Activated CD8-positive, alpha-beta memory T cell treated with anti-CD3 and anti-CD28 coated beads, Interleukin-2, amount 50 U/mL, for 4 hours (primary cell): ENCODE measurements at places on chromosomes 1 and 21.

- no peak for DNase-seq
These were observed 6.5 kb downstream of the KRTCAP2 start for GRCh38 chr1:155166471-155167165.

- DNase-seq: no peak
These were observed 15.0 kb upstream of the ACTA1 start for GRCh38 chr1:229448845-229449244.

- no peak for DNase-seq
These were observed 2.4 kb upstream of the POGZ start for GRCh38 chr1:151461694-151462093.

DNA sequence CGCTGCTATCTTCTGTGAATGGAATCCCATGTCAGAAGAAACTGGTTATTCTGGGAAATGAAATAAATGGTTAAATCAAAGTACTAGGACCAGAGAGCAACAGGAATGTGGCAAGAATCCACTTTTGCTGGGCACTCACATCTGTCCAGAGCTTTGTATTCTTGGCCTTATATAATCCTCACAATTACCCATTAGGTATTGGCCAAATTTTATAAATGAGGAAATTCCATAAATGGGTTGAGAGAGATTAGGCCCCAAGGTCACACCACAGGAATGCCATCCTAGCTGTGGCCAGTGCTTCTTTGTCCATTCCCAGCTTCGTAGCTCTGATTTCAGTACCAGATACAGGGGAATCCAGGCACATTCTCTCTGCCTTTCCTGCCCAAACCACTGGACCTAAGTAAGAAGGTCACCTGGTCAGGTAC is 76.1 kb upstream of the HOOK1 start:
- DNase-seq: no peak

DNA sequence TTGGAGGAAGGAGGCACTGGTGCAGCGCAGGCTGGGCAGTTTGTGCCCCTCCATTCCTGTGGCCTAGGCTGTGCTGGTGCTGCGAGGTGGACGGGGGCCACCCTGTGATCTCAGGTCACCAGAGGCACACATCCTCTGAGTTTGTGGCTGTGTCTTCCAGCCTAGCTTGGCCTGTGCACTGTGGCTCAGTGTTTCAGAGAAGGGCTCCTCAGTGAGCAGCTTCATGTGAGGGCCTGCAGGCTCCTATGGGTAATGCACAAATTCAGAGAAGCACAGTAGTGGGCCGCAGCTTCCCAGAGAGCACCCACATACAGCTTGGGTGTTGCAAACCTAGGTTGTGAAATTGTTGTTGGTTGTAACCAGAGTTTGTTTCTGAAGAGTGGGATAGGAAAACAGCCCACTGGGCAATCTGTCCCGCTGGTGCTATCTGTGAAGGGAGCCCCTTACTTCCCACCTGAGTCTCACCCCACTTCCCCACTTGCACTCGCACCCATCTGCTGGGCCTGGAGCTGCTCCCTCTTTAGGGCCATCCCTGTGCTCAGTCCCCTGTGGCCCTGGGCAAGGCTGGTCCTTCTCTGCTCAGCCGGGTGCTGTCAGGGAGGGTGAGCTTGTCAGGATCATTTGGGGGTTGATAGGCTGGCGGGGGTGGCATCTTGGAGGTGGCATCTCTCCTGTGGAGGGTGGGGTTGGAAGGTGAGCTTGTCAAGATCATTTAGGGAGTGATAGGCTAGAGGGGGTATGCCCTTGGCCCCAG is 30.2 kb downstream of the SNAP47 start:
- DNase-seq: no peak

DNA sequence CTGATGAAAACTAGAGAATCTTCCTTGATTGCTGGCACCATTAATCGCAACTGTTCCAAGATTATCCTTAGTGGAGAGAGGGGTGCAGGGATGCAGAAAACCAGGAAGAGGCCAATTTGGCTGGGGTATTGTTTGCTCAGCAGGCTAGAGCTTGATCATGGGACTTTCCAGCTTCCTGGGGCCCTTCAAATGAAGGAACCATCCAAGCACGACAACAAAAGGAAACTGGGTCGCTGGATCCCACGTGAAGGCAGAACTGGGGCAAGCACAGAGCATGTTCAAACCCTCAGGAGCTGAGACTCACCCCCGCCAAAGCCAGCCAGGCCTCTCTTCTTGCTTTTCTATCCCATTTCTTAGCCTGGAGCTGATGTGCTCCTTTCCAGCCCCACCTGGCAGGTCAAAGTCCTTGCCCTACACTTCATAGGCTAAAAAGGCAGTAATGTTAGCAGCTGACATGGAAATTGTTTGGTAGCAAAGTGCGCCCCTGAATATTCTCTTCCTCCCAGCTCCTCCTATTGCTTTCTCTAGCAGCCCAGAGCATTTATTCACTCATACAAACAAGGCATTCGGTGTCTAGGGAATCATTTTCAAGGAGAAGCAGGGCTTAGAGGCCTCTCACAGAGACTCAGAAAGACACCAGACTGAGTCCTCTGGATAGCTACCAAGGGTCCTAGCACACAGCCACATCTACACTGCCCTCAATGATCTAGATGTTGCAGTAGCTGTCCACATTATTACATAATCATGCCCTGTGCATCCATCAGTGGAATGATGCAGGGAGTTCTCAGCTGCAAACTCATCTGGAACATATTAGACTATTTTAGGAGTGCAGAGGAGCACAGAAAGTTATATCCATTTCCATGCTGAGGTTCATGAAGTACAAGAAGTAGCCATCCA is 11.5 kb downstream of the KCNA2 start:
- no peak for DNase-seq

DNA sequence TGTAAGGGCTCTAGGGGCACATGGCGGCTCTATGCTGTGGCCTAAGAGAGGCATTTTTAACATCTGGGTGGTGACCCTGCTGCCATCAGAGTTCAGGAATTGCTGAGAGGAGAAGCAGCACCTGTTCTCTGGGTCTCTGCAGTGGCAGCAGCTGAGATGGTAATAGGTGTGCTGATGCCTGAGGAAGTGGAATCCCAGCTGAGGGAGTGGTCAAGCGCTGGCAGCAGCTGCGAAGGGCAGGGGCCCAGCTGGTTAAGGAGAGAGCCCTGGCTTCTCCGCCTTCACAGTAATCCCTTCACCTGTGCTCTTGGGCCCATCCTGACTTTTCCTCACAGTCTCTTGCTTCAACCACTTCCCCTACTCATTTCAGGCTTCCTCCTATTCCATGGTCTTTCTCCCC is 39.8 kb downstream of the GJA5 start:
- no peak for DNase-seq

DNA sequence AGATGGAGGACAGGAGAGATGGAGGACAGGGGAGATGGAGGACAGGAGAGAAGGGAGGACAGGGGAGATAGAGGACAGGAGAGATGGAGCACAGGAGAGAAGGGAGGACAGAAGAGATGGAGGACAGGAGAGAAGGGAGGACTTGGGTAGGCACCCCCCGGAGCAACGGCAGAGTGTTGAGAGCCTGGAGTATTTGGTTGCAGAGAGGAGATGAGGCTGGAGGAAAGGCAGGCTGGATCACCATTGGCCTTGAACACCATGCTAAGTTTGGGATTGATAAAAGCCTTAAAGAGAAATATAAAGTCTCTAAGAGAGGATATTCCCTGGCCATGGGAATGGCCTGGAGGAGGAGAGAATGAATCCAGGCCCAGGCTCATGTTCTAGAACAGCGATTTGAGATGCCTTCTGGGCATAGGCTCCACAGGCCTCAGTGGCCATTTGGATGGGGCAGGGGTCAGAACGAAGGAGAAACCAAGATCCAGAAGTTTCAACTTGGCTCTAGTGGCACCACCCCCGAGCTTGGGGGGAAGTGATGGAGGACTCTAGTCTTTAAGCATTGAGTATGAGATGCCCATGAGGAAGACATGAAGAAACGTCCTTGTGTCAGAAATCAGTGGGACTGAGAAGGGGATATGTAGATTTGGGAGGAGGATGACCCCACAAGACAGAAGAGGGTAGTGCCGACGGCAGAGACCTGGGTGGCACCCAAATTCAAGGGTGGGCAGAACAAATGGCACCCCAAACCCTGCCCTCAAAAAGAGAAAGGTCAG is 47.9 kb upstream of the EDN2 start:
- peak; percentile 8 for DNase-seq

DNA sequence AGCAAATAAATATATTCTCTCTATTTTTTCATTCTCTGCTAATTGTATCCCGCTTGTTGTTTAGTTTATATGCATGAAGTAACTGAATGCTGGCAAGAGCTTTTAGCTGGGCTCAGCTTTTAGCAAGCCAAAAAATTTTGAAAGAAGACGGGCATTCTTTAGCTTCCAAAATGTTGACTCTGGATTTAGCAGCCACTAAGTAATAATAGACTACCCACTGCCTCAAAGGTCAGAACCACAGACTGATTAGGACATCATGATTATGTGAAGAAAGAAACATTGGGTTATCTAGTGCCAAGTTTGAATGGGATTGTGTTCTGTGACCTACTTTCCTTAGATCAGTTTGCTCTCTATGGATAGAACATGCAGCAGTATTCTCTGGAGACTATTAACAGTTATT is 80.3 kb upstream of the DPH5 start:
- DNase-seq: no peak

DNA sequence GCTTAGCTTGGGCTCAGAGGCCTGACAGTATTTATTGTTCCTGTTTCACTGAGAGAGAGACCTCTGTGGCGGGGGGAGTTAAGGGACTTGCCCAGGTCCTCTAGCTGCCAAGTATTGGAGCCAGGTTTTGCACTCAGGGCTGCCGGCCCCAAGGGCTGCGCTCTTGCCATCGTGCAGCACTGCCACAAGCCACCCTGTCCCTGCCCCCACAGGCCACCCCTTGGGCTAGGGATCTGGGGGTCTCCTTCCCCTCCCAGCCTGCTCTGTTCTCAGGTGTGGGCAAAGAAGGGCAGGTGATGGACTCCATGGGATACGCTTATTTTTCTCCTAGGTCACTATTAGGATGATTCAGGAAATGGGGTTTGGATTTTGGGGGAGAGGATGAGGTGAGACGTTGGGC is 8.7 kb downstream of the KIAA1614 start:
- DNase-seq: no peak

- no peak for DNase-seq
These were observed 176.8 kb upstream of the SAMSN1 start for GRCh38 chr21:14722841-14723483.

- DNase-seq: no peak
These were observed 508.1 kb downstream of the DPYD start for GRCh38 chr1:97412737-97413136.

GRCh38 chr1:113780374-113781146 is 21.3 kb upstream of the PHTF1 start:
- no peak for DNase-seq

DNA sequence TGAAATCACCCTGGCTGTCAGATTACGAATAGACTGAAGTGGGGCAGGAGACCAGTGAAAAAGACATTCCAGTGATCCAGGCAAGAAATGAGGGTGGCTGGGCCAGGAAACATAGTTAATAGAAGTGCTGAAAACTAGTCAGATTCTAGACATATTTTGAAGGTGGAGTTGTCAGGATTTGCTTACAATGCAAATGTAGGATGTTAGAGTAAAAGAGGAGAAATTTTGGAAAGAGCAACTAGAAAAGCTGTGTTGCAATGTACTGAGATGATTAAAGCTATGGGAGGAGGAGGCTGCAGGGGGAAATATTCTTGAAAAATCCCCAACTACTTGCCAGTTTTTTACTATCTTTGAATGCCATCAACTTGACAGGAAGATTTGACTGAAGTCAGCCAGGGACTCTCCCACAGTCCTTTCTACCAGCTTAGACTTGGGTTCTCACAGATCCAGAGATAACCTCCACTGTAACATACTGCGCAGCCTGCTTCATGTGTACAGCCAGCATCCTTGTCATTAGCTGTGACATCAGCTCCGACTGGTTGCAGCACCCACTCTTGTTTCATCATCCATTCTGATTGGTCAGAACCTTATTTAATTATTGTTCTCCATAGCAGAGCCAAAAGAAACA is 109.7 kb downstream of the TSEN15 start:
- DNase-seq: no peak

DNA sequence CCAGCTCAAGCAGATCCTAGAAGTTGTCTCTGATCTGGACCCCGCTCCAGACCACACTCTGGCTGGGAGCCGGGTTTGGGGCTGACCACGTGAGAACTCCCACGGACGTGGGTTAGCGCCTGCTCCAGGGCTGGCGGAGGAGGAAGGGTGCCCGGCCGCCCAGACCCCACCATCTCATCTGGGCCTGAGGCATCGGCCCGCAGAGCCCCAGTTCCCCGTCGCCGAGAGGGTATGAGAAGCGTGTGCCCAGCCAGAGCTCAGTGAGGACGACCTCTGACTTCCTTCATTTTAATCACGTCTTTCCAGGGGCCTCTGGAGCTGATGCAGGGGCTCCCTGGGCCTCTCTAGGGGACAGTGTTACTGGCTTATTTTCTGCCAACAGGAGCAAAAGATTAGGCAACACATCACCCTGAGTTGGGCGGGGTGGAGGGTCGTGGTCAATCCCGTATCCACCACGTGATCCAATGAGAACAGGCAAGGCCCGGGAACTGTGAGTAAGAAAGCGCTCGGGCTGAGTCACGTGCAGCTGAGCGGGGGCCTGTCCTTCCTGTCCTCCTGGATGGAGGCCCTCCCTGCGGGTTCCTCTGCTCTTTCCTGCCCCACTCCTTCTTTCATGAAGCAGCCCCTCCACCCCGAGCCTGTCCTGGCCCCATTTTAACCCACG is 81.1 kb downstream of the SIK1 start:
- no peak for DNase-seq

- DNase-seq: peak; percentile 80
These were observed 7.2 kb upstream of the SLX9 start for GRCh38 chr21:44932408-44933181.

DNA sequence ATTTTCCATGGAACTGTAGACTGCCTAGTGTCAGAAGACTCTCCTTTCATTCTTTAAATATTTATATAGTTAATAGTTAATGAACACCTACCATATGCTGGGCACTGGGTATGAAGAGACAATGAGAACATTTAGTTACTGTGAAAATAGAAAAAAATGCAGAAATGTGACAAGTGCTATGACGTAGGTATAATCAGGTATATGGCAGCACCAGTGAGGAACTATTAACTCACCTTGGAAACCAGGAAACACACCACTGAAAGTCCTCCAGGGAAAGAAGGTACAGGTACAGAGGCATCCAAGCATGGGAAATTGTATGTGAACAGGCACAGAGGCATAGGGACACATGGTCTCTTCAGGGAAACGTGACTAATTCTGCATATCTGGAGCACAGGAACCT is 42.3 kb downstream of the DPT start:
- no peak for DNase-seq

DNA sequence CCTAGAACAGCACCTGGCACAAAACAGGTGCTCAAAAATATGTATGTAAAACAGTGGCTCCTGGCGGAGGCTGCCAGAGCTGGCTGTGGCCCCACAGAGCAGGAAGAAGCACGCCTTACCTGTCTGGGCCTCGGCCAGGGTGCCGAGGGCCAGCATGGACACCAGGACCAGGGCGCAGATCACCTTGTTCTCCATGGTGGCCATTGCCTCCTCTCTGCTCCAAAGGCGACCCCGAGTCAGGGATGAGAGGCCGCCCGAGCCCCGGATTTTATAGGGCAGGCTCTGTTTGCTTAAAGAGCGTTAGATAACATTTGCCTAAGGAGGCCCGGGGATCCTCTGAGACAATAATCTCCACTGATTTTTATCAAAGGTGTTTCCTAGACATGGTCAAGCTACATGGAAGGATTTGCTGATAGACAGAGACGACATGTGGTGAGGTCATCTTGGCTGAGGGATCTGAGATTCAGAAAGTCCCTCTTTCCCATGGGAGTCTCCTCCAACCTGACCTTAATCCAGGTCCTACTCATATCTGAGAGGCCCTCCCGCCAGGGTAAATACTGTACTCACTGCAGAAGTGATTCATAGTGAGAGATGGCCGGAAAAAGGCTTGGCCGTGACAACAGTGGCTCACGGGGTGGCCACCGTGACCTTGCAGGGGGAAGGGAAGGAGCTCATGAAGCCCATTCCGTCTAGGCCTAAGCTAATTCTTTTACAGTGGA is at the start of gene TFF1:
Gene TFF1, minus strand, starts transcription at position 244 of the 719 bp plus-strand sequence. Its CDS starts 40 bp downstream, at position 204.
- no peak for DNase-seq

GRCh38 chr1:154466921-154467417 is 35.0 kb upstream of the TDRD10 start:
- no peak for DNase-seq
